ENCODE measurements at places on chromosomes 4 and X.
A peak's percentile ranks its signal among the peaks of the same experiment; 100 is the strongest.

GRCh38 chrX:153499876-153500275 lies 5.1 kb downstream of the BGN start:
- DNase-seq, result peak; percentile 31

DNA sequence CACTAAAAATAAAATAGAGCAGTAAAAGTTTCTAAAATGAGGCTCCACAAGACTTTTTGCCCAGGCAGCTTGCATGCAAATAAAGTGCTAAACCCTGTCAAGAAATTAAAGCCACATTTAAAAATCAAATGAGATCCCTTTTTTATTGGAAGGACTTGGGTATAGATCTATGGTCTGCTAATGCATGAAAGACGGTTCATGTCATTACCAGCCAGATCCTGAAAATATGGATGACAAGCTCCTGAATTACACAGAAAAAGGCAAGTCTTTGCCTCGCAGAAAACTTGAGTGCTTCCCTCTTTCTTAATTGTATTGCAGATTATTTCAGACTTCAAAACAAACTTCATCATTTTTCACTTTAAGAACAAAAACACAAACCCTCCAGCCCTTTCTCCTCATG lies 169.6 kb downstream of the LDB2 start:
- no peak for DNase-seq

DNA sequence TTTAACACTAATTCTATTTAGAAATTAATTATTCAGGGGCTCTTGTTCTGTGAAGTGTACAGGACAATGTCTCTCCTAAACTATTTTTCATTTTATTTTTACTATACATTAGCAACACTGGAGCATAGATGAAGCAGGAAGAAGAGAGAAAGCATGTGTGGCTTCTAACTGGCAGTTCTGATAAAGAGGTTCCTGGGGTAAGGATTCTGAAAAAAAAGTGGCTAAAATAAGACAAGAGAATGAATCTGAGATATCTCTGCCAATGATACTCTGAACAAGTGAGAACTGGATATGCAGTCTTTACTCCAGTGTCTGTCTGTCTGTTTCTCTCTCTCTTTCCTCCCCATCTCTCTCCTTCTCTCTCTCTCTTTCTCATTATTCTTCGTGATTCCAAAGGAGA lies 125.9 kb downstream of the MAML3 start:
- no peak for DNase-seq

- no peak for DNase-seq
Measured at GRCh38 chrX:25072247-25072646, 56.5 kb upstream of the ARX start.

- peak; percentile 17 for DNase-seq
Measured at GRCh38 chr4:146245850-146246249, 31.5 kb downstream of the REELD1 start.

DNA sequence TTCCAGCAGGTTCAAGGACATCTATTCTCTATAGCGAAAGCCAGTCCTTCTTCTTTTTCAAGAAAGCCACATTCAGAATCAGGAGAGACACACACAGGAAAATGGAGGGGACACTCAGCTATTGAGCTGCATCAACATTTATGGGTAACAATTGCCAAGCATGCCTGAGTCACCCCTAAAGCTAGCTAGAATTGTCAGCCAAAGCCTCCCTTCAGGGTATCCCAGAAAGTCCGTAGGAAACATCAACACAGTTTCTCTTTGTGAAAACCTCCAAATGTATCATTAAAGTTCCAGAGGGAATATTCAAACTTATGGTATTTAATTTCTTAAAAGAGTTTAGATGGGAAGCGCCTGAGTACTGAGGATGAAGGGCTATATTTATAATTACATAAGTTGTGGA lies 331.1 kb upstream of the SLC7A11 start:
- peak; percentile 15 for DNase-seq

DNA sequence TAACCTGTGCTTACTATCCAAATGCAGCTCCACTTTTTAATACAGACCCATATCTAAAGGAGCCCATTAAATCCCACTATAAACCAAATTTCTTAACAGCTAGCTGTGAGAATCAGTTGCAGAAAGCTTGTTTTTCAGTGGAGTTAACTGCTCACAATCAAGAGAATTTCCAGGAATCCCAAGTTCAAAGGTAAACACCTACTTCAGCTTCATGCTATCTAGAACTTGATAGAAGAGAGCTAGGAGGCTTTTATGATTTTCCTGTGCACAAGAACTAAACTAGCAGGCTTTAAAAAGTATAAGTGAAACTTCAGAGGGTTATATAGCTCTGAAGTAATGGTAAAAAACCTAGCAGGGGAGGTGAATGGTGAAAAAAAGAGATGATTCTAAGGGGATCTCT lies 96.2 kb upstream of the PABPC4L start:
- DNase-seq, result no peak
